ENCODE measurements at places on chromosomes 16 and 17.

- no peak for DNase-seq
These were observed 2.4 kb upstream of the MED13 start for GRCh38 chr17:62067165-62068145.

- no peak for DNase-seq
These were observed 5.0 kb upstream of the CDH13 start for GRCh38 chr16:82621781-82622180.

DNA sequence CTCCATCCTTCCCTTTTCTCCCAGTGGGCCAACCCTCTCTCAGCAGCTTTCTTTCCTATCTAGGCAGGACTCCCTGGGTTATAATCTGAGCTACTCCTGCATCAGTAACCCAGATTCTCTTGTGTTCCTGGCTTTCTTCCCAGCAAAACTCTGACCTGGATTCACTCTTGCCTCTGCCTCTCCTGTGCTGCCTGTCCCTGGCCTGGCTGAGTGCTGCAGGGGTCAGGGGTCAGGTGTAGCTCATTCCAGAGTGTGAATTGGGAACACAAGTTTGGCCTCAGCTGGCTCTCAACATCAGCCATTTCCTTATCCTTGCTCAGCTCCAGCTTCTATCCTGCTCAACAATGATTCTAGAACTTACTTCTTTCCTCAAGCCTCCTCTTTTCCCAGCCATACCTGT is 2.5 kb upstream of the ST6GALNAC2 start:
- no peak for DNase-seq

- no peak for DNase-seq
These were observed 23.5 kb upstream of the MAP2K6 start for GRCh38 chr17:69390795-69391501.

- DNase-seq, result no peak
These were observed at the start of gene C16orf54 for GRCh38 chr16:29745853-29746345. TSS of gene C16orf54 (minus strand) at chr16:29745990. CDS start at chr16:29744951, 1,039 bp downstream.

GRCh38 chr16:56848029-56848936 is 16.7 kb upstream of the SLC12A3 start:
- no peak for DNase-seq

Measured in NCI-H187 treated with DMSO at 0.1 percent for 48 hours (cell line).